ENCODE measurements at places on chromosomes 1 and 21.
A peak's percentile ranks its signal among the peaks of the same experiment; 100 is the strongest.

DNA sequence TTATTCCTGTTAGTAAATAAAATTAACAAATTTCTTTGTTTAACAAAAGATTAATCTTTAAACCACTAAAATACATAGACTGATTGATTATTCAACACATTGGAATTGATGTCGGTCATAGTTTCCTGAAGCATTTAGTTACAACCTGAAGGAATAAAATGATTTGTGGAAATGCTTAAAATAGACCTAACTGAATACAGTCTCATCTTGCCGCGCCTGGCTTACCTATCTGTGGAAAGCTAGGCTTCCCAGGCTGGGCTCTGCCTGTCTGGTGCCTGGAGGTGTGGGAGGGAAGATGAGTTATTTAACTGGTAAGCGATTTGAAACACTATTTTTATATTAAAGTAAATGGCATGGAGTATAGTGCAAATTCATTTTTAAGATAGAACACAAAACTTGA lies 10.2 kb downstream of the RHOU start:
- DNase-seq: no peak

- no peak for DNase-seq
Measured at GRCh38 chr1:93450321-93450720, 2.4 kb downstream of the FNBP1L start.

GRCh38 chr1:203172184-203173010 lies 3.2 kb downstream of the MYBPH start:
- peak; percentile 73 for DNase-seq

DNA sequence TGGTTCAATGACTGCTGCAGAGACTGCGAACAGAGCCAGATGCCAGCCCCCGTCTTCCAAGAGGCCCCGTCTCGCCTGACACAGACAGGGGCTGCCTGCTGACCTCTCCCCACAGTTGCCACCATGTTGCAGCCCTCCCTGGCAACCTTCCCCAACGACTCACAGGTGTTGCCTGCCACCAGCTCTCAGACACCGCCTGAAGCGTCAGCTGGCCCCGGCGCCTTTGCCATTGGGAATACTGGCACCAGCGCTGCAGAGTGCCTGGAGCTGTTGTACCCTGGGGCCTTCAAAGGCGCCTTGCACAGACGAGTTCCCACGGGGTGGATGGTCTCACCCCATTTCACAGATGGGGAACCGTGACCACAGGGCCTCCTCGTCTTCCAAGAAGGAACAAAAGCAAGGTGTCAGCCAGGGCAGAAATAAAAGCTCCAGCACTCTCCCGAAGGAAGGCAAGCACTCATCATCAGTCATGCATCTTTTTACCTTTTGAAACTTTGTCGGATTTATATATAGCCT lies 167.0 kb downstream of the ADSS2 start:
- no peak for DNase-seq

DNA sequence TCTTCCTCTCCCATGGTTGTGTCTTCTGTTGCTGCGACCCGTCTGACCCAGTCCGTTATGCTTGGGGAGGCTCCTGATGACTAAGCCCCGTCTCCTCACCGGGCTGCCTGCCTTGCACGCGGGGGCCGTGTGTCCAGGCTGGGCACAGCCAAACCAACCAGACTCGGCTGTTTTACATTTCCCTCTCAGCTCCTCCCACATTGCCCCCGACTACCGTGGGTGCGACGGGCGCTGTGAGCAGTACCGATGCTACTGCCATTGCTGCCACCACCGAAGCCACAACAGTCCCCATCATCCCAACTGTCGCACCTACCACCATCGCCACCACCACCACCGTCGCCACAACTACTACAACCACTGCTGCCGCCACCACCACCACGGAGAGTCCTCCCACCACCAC lies 46.0 kb upstream of the CNTN2 start:
- peak; percentile 33 for DNase-seq

- DNase-seq: no peak
Measured at GRCh38 chr1:223394242-223394641, 1.0 kb downstream of the CCDC185 start.

DNA sequence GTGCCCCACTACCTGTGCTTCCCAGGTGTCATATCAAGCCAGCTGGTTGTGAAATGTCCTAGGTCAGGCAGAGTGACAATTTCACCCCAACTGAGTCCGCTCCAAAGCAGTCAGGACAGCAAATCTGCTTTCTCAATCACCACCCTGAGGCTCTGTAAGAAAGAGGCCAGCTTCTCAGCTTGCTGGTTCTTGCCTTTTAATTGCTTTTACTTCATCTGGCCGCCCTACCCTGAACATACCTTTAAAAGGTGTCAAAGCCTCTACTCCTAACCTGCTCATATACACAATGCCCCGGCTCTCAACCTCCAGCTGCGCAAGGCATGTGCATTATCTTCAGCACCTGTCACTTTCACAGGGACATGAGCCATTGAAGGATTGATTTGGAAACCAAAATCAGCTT lies 581.6 kb downstream of the NPHP4 start:
- no peak for DNase-seq

DNA sequence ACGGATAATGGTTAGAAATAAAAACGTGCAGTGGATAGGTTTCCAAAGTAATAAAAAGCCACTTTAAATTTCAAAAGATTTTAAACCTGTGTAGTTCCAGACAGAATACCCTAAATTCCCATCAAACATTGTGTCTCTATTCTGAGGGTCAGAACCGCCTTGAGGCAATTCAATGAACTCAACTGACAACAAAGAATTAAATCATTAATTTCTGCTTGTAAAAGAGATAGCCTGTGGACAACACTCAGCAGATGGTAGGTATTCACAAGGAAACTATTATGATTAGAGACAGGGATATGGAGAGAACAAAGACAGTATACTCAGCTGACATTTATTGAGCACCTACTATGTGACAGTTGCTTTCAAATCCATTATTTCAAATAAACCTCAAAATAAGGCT lies 35.1 kb upstream of the JUN start:
- no peak for DNase-seq

DNA sequence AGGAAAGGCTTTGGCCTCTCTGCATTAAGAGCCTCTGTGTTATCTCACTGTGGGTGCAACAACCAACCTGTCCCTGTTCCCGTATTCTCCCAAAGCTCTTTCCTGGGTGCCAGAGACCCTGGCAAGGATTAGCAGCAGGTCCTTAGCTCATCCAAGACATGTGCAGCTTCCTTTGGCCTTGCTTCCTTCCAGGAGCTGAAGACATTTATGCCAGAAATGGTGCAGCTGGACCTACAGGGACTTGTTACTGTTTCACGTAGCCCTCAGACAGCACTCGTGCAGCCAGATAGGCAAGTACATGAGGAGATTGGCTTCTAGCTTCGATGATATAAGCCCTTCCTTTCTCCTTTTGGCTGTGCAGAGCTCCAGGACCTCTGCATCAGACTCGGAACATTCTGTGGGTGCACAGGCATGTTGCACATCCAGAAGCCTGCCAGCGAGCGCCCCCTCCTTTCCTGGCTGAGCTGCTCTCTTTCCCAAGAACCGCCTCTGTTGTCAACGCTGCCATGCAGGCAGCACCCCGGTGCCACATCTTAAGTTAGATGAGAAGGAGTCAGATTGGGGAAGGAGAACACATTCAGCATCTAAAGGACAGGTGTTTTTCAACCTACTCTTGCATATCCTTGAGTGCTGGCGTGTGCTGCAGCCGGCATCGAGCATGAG lies 284.5 kb upstream of the PLXNA2 start:
- no peak for DNase-seq

DNA sequence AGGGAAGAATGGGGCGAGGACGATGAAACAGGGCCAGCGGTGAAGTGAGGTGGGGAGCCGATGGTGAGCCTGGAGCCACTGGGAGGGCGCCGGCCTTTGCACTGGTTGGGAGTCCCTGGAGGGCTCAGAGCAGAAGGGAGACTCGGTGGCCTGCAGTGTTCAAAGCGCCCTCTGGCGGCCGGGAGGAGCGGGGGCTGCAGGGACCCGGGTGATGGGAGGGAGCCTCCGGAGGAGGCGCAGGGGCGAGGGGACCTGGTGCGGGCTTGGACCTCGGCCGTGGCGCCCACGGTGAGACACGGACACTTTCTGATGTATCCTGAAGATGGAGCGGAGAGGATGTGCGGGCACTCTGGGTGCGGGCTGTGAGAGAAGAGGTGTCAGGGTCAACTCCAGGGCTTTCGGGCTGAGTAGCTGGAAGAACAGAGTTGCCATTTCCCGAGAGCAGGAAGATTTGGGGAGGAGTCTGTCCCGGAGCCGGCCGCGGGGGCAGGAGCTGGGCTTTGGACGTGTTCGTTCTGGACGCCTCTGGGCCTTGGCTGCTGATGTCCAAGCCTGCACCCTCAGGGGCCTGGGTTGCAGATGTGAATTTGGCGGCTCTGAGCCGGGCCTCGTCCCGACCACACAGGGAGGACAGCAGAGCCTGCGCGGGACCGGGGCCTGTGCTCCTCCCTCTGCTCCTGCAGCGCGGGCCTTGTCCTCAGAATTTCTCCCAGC lies 29.7 kb downstream of the HEYL start:
- DNase-seq: peak; percentile 53

GRCh38 chr21:38380481-38381137 lies 117.7 kb downstream of the ERG start:
- peak; percentile 55 for DNase-seq

DNA sequence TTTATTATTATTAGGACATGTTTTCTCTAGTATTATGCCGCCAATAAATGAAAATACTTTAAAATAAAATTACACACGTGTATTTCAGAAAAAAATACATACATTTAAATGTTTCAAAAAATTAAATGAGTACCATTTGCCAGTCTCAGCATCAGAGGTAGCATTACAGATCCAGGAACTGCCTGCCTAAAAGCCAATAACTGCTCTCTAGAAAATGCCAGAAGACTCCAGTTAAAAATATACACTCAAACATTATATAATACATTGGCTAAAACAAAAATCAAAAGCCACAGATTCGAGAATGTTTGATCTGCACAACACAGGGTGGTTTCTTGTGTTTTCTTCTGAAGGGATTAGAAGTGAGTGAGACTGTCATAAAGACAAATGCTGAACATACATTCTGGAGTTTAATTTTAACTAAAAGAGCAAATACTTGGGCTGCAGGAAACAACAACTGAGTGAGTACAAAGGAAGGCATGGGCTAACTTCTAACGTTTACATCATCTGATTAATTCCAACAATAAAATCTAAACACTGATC lies 105.5 kb downstream of the RERE start:
- DNase-seq: no peak

DNA sequence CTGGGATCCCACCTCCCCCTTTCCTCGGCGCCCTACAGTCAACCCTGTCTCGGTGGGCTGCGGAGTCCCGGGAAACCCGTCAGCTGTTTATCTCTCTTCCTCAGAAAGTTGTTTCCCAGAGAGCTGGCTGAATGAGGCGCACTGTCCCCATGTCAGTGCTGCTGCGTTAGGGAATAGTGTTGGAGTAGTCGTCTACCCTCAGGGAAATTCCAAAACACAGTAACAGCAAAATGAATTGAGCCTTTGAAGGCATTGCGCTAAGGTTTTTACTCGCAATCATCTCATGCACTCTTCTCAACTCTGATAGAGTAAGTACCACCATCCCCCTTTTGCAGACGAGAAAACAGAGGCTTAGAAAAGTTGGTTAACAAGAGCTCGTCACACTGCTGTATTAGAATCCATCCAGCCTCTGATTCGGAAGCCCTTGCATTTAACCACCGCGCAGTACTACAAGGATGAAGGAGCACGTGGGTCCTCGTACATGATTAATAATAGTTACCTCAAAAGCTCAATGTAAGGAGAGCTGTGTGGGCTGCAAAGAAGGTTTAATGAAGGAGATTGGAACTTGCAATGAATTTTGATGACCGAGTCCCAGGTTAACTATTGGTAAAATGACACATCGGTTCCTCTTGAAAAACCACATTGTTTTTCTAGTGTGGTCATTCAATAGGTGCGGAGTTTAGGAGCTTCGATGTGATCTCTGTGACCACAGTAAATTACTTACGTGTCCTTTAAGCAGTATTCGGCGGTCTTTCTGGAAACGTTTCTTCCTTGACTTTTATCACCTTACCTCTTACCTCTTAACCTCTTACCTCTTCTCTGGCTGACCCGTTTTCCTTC lies 788 bp upstream of the EDEM3 start:
- DNase-seq: peak; percentile 70

GRCh38 chr1:6423321-6423999 lies 1.1 kb upstream of the ESPN start:
- DNase-seq: peak; percentile 74

DNA sequence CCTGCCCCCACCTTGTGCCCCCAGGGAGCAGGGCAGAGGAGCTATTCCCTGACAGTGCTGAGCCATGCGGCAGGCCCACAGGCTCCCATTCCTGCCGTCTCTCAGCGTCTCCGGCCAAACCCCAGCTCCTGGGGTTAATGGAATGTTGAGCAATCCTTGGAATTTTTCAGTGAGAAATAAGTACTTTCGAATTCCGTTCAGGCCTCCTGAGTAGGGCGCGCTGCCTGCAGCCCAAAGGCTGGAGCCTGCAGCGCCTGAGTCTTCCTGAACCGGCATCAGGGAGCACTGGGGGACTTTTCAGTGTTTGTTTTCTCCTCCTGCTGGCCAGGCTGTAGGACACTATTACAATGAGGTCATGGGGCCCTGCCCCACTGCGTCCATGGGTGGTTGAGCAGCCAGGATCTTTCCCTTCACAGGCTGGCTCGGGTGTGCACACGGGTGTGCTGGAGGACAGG lies 33.3 kb upstream of the CSF1 start:
- DNase-seq: peak; percentile 97

GRCh38 chr1:56196839-56197238 lies 382.5 kb downstream of the PLPP3 start:
- no peak for DNase-seq

GRCh38 chr21:41650526-41651145 lies 116.2 kb downstream of the RIPK4 start:
- no peak for DNase-seq

DNA sequence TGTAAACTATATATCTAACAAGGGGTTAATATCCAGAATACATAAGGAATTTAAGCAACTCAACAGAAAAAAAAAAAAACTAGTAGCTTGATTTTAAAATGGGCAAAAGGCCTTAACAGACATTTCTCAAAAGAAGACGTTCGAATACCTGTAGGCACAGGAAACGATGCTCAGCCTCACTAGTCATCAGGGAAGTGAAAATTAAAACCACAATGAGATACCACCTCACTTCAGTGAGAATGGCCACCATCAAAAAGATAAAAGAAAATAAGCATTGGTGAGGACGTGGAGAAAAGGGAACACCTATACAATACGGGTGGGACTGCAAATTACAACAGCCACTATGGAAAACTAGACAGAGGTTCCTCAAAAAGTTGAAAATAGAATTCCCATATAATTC lies 37.3 kb downstream of the NPHP4 start:
- no peak for DNase-seq

GRCh38 chr1:51313961-51314777 lies 16.2 kb downstream of the TTC39A start:
- peak; percentile 86 for DNase-seq

All from GM23248 (cell line).